Bronchial epithelial cell (primary cell): ENCODE measurements at places on chromosomes 3 and 15. TPM values are rescaled to one million over a fixed set of nuclear protein-coding genes. Genes with fewer than 3 reads are reported as not detected.

GRCh38 chr15:83318861-83319415 is 34.5 kb upstream of the BNC1 start:
- DNase-seq: no peak

DNA sequence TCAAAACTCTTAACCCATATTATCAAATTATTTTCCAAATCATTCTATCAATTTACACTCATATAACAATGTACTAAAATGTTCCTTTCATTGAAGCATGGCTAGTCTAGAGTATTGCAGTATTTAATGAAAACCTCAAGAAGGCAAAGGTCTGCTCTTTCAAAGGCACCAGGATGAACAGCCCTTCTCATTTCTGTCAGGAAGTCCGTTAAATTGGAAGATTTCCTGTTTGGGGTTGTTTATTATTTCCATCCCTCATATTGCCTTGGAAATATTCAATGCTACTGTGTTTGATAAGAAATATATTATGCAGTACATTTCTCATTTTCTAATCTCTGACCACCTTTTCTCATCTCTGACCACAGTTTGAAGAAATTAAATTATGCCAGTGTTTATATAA is 25.1 kb downstream of the ACKR4 start:
- DNase-seq: no peak

Gene MUC20
- total RNA-seq: 1.6 and 6.8 TPM in 2 replicates

DNA sequence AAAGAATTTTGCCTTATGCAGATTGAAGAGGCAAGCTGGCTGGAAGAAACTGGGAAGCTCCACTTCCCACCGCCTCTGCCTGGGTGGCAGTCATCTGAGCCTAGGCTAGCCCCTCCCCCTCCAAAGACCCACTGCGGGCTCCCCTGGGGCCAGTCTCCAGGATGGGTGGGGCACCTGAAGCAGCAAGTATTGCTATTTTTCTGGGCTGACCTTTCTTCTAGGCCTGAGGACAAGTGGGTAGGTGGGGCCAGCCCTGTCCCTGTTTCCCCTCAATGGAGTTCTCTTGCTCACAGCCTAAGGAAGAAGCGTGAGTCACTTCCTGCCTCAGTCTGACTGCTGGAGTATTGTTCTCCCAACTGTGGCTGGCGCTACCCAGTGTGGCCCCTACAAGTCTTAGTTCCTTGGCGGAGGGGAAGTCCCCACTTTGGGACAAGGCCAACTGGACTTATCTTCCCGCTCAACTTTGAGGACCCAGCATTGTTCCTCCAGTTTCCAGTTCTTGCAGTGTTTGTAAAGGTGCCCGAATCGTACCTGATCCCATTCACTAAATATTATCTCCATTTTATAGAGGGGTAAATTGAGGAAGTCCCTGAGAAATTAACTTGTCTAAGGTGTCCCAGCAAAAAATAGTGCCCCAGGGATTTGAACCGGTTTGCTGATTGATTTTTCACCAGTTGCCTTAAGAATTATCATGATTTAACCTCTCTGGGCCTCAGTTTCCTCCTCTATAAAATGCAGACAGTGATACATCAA is 1.4 kb downstream of the FURIN start:
- DNase-seq: peak; percentile 89

GRCh38 chr3:183122257-183122932 is 23.1 kb upstream of the MCCC1 start:
- peak; percentile 54 for DNase-seq
